ENCODE measurements at places on chromosomes 12 and 14.

DNA sequence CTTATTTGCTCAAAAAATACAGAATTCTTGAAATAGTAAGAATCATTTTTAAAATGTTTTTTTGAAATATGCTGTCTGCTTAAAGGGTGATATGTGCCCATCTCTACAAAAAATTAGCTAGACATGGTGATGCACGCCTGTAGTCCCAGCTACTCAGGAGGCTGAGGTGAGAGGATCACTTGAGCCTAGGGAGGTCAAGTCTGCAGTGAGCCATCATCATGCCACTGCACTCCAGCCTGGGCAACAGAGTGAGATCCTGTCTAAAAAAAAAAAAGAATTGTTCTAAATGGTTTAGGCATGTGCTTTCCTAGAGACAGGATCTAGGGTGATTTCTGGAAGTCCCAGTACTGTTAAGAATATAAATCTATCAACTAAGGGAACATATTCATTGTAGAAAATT, 75.6 kb upstream of the HECTD1 start:
- DNase-seq: no peak

DNA sequence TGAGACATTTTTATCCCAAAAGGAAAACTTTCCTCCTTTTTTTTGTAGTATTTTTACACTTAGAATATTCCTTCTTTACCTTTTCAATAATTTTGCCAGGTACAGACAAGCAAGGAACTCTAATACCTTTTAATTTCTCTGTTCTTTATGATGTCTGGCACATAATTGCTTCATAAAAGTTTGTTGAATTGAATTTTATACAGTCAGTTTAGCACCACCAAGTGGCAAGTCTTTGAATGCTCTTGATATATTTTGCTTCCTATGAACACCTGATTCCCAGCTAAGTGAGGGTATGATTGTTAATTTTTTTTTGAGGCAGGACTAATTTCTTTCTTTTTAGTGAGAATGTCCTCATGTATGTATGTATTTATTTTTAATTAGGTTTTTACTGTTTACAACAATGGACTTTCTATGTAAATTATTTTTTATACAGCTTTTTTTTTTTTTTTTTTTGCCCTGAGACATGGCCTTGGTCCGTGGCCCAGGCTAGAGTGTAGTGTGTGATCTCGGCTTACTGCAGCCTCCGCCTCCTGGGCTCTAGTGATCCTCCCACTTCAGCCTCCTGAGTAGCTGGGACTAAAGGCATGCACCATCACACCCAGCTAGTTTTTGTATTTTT, 6.9 kb downstream of the TBC1D15 start:
- no peak for DNase-seq

- no peak for DNase-seq
Observed at GRCh38 chr12:113997365-113997764, 31.2 kb upstream of the RBM19 start.

DNA sequence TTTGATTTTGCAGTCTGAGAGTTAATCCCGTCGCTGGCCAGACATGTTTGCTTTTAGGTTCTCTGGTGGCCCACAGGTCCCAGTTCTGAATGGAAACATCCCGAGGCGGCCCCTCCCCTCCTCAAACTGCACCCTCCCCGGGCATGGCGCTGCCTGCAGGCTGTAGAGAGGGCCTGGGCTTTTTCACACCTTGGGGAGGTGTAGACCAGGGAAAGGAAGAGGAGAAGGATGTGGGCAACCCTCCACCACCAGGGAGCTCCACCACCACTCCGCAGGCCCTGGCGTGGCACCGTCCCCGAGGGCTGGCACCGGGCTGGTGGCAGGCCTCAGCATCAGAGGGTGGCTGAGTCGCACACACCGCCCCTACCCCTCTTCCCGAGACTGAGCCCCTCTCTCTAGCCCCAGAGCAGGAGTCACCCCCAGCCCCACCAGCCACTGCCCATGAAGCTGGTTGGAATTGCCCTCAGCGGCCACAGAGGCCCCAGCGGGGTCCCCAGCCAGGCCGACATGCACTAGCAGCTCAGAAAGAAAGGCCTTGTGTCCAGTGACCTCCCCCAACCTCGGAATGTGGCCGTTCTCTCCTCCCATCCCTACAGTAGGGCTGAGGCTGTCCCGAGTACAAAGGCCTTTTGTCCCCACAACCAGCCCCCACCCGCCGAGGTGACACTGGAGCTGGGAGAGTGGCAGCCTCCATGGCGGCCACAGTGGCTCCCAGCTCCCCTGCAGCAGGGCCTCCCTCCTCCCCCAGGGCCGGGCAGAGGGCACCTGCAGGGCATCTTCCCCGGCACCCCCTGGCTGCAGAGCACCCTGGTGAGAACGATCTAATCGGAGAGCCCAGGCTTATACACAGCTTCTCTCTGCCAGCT, 23.5 kb upstream of the INF2 start:
- DNase-seq: peak; percentile 20

- no peak for DNase-seq
Observed at GRCh38 chr14:100303925-100304324, 2.3 kb downstream of the SLC25A29 start.

GRCh38 chr12:105092336-105092735, 8.1 kb upstream of the ALDH1L2 start:
- no peak for DNase-seq

DNA sequence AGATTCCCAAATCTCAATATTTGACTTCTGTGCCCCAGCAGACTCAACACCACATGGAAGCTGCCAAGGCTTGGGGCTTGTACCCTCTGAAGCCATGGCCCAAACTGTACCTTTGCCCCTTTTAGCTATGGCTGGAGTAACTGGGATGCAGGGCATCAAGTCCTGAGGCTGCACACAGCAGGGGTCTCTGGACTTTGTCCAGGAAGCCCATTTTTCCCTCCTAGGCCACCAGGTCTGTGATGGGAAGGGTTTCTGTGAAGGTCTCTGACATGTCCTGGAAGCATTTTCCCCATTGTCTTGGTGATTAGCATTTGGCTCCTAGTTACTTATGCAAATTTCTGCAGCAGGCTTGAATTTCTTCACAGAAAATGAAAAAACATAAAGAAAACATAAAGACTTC, 762.3 kb downstream of the GALC start:
- no peak for DNase-seq

GRCh38 chr12:119547001-119547400, 46.6 kb upstream of the TMEM233 start:
- no peak for DNase-seq

GRCh38 chr14:38290601-38291188, 34.8 kb upstream of the CLEC14A start:
- no peak for DNase-seq

GRCh38 chr12:12891080-12891880, at the start of gene GPRC5A:
TSS of gene GPRC5A (plus strand) at chr12:12891562. CDS start at chr12:12908250, 16,688 bp downstream.
- DNase-seq: no peak

- no peak for DNase-seq
Observed at GRCh38 chr14:31078766-31079165, 52.6 kb upstream of the STRN3 start.

DNA sequence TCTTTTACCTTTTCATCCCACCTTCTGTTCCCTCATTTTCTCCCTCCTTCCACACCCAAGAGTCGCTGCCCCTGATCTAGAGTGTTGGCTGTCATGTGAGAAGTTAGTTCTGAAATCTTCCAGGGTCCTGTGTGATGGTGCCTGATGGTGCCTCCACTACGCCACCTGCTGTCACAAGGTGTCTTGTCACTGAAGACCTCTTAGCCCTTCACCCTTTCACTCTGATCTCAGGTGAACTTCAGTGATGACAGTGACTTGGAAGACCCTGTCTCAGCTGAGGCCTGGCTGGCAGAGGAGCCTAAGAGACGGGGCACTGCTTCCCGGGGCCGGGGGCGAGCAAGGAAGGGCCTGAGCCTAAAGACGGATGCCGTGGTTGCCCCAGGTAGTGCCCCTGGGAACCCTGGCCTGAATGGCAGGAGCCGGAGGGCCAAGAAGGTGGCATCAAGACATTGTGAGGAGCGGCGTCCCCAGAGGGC, 7.6 kb upstream of the PFDN5 start:
- DNase-seq: peak; percentile 66

- DNase-seq: no peak
Observed at GRCh38 chr12:84950971-84951546, 38.5 kb upstream of the SLC6A15 start.

- DNase-seq: no peak
Observed at GRCh38 chr12:16618256-16618655, 12.3 kb upstream of the LMO3 start.

DNA sequence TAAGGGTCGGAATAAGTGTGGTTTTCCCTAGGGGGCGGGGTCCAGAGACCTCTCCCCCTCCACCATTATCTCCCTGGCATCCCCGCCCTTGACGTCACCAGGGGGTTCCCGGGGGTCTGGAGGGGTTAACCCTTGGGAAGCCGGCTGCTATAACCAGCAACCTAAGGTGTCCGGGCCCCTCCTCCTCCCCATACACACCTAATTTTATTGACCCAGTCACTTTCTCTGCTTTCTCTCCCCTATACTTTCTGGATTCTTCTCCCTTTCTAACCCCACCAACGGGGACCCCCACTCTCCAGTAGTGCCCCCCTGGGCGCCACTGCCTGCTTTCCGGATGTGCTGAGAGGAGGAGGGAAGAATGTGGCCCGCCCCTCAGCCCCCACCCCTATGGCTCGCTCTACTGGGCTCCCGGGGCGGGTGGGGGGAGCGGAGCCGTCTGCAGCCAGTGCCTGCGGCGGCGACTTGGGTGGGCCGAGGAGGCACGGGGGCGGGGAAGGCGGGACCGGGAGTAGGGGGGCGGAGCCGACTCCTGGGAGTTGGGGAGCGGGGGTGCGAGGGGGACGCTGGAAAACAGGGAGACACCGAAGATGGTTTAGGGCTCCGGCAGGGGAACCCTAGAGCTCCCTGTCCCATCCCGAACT, 1.8 kb downstream of the GLI1 start:
- no peak for DNase-seq

- DNase-seq: no peak
Observed at GRCh38 chr12:130609966-130610365, 106.1 kb downstream of the RIMBP2 start.

DNA sequence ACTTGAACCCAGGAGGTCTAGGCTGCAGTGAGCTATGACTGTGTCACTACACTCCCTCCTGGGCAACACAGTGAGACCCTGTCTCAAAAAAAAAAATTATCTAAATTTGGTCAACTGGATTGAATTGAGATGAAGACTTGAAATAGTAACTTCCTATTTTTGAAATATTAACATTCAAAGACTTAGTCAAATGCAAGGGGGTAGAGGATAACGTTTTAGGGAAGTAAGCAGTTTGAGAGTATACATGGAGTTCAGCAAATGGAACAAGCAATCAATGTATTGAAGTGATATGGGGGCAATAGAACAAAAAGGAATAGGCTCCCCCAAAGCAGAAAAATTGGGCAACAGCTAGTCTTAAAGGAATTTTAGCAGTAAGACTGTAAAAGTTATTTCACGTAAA, 4.6 kb upstream of the MFAP5 start:
- DNase-seq: no peak

DNA sequence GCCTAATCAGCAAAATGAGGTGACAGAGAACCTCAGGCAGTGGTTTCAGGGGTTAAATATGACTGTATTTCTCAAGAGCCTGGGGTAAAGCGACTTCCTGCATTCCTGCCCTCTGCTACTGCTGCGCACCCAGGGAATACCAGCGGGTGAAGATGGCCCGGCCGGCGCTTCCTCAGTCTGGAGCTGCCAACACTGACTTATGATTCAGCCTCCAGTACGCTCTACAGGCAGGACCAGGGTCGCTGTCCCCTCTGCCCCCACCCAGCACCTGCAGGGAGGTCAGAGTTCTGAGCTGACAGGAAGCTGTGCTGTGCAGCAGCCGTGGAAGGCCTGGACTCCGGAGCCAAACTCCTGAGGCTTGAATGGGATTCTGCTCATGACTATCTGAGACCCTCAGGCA, 127.9 kb downstream of the PIWIL1 start:
- DNase-seq: no peak

GRCh38 chr12:11152725-11153124, 18.3 kb upstream of the SMIM10L1 start:
- no peak for DNase-seq

- DNase-seq: no peak
Observed at GRCh38 chr14:72742838-72743195, 151.1 kb downstream of the DPF3 start.

DNA sequence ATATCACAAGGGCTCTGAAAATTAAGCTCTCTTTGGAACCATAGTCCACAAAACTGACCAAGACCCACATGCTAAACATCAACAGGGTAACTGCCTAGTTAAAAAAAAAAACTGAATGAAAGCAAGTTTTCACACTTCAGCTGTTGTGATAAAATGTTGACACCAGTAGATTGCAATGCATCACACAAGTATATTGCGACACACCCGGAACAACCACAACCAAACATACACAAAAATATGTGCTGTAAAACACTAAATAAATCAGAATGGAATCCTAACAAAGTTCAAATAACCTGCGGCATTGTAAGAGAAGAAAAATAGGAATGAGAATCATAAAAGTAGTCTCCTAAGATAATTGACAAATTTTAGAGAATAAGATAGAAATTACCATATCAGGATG, 710.3 kb downstream of the AACS start:
- DNase-seq: no peak

- no peak for DNase-seq
Observed at GRCh38 chr12:110282956-110283817, 2.1 kb downstream of the ATP2A2 start.

GRCh38 chr12:123269896-123270213, 1.8 kb downstream of the CDK2AP1 start:
- DNase-seq: no peak
